ENCODE measurements at places on chromosomes 2 and 18.

GRCh38 chr2:99158599-99158998 lies 3.8 kb downstream of the LIPT1 start:
- no peak for DNase-seq

DNA sequence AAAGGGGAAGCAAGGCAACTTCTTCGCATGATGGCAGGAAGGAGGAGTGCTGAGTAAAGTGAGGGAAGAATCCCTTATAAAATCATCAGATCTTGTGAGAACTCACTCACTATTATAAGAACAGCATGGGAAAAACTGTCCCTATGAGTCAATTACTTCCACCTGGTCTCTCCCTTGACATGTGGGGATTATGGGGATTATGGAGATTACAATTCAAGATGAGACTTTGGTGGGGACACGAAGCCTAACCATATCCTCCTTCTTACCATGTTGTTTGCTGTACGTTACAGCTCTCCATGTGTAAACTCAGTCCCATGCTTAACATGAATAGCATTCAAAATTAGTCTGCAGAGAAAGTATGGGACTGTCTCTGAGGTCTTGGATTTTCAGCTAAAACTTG lies 1096.8 kb upstream of the ACVR2A start:
- no peak for DNase-seq

- DNase-seq, result no peak
Measured at GRCh38 chr2:135132314-135132713, 80.2 kb downstream of the RAB3GAP1 start.

DNA sequence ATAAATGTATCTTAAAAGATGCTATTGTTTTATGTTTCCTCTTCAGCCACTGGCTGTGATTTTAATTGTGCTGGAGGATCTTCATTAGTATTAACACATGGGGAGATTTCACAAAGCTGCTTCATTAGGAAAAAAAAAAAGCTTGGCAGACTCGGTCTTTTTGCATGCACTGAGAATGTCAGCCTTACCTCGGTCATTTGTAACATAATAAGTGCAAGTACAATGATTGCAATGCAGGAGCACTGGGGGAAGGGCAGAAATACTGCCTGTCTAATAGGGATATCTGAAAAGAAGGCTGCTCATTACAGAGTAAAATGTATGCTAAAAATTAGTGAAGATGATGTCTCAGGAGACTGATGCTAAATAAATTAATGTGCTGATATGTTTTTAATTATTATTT lies 1.3 kb upstream of the BAZ2B start:
- no peak for DNase-seq

DNA sequence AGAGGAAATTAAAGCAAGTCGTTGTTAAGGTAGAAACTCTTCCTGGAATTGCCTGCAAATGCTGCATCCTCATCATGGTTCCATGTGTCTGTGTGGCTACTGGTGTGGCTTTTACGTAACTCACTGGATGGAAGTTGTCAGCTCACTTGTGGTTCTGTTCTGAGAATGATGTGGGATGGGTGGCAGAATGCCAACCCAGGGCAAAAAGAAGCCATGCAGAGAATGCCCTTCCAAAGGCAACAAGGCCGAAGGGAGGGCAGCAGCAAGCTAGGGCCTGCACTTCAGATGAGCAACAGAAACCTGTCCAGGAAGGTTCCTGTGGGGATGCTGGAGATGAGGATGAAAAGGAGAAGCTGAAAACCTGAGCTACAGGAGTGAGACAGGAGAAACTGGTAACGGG lies 10.4 kb upstream of the NAPG start:
- DNase-seq, result no peak

DNA sequence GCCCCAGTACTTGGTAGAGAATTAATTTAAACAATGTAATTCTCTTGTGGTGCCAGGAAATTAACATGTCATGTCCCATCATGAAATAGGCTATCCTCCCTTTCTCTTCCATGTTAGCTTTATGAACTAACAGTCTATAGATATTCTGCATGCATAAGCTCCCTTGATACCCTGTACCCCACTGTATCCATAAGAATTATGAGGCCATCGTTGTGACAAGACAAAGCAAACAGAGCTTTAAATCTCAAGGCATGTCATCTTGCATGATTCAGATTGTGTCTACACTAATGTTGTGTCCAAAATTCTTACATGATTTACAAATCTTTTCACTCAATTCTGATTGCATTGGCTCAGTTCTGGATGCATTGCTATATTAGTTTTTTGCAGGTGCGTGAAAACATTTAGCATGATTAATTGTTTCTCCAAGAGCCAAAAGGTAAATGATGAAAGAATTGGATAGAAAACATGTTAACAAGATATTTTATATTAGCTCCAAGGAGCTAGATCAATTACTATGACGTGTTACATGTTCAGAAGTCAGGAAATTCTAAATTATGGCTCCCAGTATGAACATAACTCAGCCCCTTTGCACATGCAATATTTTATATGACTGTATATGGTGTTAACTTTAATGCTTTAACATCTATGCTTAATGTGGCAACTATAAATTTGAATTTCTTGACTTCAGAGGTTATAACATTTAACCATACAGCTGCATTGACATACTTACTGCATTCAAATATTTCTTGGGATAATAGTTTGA lies 620.3 kb downstream of the SLC4A3 start:
- DNase-seq, result no peak

DNA sequence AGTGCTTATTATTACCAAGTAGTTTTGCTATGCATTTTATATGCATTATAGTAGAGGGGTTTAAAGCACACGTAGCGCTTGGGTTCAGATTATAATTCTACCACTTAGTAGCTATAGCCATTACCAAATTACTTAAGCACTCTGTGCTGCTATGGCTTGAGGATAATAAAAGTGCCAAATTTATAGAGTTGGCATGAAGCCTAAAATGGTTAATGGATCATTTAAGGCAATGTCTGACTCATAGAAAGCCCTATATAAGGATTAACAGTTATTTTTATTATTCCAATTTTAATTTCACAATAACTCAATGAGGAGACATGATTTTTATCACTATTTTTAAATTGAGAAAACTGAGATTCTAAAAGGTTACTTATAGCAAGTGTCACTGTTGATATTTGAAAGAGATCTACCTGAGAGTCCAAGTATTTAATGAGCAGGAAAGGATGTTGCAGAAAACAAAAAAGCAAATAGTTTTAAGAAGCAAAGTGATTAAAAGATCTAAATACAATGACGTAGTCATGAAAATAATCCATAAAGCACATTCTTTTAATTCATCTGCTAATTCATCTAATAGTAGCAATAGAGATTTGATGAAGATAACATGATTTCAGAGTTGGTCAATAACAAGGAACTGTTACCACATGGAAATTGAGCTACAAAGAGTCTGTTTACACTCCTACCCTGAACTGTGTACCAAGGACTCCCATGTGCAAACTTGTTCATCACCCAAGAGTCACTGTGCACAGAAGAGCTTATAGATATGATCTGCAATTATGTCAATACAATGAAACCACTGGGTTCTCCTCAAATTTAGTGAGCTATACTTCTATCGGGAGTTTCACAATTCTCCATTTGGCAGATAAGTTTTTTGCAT lies 78.8 kb upstream of the DTNA start:
- DNase-seq, result no peak

DNA sequence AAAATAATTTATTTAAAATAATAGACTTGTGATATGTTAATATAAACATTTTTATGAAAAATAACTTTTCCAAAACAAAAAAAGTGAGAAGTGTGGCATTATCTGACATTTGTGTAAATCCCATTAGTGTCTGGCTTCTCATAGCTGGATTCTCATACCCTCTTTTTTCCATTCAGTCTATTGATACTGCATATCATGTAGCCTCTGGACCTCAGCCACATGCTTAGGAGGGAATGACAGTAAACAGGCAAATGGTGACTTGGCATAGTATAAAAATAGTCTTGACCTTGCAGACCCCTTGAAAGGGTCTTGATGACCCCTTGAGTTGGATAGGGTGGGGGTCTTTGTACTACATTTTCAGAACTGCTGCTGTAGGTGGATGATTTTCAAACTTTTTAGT lies 29.2 kb downstream of the GALNT1 start:
- no peak for DNase-seq

GRCh38 chr2:111236025-111236424 lies 115.3 kb downstream of the BCL2L11 start:
- no peak for DNase-seq

GRCh38 chr2:129849559-129850160 lies 129.8 kb upstream of the RAB6C start:
- no peak for DNase-seq

DNA sequence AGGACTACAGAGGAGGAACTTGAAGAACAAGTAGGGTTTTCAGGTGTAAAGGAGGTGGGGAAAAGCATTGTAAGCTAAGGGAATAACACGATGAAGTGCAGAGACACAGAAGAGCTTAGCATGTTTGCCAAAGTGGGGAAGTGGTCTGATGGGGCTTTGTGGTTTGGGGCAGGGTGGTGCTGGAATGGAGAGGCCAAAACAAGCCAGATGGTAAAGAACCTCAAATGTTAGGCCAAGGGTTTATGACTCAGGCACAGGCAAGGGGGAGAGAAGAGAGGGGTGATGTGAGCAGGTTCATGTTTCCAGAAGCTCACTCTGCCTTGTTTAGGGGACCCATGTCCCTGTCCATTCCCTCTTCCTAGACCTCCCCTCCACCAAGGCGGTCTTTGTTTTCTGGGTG lies 104.5 kb upstream of the YWHAQ start:
- no peak for DNase-seq

- DNase-seq, result no peak
Measured at GRCh38 chr2:68569604-68570003, 73.8 kb upstream of the PROKR1 start.

- DNase-seq, result no peak
Measured at GRCh38 chr18:9658087-9658641, 43.8 kb upstream of the PPP4R1 start.

GRCh38 chr2:71780162-71780561 lies 326.8 kb downstream of the DYSF start:
- no peak for DNase-seq

DNA sequence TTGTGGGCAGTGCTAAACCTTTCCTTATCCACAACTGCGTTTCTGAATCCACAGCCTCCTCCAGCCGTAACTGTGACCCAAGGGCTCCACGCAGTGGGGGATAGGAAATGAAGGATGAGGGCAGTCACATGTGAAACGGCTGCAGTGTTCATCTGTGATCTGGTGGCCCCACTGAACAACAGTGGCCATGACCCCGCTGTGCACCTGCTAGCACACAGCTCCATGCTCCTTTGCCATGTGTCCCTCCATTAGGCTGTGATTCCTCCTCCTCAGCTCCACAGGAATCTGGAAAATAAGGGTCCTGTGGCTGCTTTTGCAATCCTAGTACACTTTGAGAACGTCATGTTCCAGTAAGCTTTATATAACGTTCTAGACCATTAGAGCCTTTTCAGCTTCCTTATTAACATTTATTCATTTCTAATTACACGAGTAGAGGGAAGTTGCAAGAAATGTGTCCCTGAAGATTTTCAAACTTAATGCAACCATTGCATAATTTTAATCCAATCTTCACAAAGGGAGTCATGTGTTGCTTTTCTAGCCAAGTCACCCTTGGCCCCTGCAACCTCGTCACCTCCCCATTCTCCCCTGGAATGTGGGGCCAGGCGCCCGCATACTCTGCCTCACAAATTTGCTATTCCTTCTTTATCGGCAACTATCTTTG lies 7.1 kb upstream of the NAPG start:
- no peak for DNase-seq

- DNase-seq, result no peak
Measured at GRCh38 chr18:10794771-10795170, 268.9 kb downstream of the NAPG start.

- no peak for DNase-seq
Measured at GRCh38 chr2:28627722-28628480, 123.7 kb upstream of the PPP1CB start.

DNA sequence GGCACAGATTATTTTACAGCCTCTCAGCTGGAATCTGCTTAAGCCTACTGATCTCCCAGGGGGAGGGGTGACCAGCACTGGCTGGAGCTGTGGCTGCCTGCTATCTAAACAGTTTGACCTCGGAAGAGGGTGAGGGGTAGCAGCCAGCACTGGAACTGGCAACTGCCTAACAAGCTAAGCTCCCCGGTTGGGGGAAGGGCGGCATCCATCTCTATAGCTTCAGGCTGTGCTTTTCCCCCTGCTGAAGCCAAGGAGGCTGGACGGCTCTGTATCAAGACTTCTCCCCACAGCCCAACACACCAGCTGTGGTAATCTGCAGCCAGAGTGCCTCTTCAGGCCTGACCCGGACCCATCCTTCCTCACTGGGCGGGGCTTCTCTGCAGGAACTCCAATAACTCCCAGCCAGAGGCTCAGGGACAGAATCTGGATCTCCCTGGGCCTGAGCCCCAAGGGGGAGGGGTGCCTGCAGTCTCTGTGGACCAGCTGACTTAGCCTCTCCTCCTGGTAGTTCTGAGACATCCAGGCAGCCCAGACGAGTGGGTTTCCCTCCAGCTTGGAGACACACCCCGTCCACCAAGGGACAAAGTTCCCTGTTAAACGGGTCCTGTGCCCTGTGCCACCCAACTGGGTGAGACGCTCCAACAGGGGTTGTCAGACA lies 560.2 kb downstream of the LRP1B start:
- no peak for DNase-seq

DNA sequence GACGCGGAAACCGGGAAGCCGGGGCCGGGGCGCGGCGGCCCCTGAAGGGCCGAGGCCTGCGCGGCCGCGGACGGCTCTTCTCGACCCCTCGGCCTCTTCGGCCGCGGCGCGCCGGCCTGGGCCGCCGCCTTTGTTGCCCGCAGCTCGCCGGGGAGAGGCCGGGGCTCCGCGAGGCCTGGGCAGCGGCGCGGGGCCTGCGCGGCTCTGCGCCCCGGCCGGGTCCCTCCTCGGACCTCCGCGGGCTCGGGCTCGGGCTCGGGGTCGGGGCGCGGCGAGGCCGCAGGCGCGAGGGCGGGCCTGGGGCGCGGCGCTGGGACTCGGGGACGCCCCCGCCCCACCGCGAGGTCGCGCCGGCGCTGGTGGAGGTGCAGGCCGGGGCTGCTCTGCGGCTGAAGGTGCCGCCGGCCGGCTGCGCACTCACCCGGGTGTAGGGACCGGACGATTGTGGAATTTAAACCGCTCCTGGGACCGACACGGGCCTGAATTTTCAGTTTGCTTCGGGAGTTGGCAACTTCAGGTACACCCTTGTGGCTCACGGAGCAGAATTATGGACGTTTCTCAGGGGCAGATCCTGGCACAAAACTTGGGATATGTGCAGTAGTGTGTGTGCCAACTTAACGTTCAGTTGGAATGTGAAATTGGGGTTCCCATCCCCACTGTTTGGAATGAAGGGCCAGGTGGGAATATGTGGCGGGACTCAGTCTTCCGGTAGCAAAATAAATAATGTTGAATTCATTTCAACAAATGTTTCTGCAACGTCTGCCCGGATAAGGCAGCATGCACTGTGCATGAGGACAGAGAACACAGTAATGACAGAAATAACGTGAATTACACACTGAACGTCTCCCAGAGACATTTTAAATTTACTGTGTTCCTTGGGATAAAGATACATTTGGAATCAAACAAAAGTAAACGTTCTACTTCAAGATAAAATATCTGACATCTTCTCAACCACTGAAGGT lies 787 bp downstream of the SOCS6 start:
- DNase-seq, result no peak

- DNase-seq, result no peak
Measured at GRCh38 chr2:151030663-151031230, 230.9 kb downstream of the RBM43 start.

All from ascending aorta (tissue), 2 donors.